ENCODE measurements at places on chromosomes 4 and X.

DNA sequence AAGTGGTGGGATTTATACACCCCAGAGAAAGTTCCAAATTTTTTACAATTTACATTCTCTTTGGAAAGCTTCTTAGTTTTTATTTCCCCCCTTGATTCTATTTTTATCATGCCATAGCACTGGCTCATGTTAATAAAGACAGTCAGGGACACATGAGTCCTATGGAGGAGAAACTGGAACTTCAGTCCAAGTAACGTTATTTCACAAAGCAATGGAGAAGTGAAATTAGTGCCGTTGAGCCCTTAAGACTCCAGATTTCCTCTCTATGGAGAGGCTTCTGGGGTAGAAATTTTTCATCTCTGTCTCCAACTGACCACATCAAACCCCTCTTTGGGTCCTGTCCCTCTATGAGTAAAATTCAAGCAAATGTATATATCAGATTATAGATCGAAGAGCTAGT lies 12.8 kb upstream of the TASL start:
- DNase-seq = no peak

DNA sequence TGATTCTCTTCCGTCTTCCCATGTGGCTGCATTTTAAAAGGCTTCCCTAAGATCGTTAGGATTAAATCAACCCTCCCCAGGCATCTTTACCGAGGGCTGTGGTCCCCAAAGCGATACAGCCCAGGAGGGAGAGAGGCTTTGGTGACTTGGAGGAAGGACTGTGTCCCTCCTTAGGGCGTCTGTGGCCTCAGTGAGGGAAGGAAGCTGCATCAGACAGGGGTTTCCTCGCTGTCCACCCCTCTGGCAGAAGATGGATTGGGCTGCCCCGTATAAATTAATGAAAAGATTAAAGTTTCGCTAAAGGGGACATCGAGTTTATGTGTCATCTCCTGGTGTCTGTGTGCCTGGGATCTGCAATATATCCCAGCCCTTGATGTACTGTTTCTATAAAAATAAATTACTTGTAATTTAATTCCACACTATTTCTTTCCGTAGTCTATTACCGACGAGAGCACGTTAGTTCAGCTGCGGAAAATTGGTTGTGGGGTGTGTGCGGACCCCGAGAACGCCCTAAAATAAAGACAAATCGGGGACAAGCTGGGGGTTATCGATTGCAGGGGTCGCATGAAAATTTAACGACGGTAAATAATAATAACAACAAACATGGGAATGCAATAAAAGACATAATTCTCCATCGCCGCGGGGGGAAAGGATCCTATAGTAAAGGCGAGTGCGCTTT lies 6.5 kb downstream of the SHOX start:
- DNase-seq = no peak

DNA sequence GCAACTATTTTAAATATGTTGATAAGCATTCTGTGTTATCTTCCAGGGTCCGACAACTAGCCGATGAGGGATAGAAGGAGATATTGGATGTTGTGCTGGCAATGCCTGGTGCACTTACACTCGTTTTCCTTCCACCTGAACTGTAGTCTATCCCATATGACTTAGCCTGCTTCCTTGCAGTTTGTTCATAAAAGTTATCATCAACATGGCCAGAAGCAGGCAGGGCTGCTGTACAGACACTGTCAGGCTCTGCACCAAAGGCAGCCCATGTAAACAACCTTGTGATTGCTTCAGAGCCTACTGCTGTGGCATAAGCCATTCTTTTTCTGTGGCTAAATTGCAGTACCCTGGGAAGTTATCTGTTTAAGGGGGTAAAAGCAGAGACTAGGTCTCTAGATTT lies 1.6 kb downstream of the MAPK10 start:
- DNase-seq = no peak

DNA sequence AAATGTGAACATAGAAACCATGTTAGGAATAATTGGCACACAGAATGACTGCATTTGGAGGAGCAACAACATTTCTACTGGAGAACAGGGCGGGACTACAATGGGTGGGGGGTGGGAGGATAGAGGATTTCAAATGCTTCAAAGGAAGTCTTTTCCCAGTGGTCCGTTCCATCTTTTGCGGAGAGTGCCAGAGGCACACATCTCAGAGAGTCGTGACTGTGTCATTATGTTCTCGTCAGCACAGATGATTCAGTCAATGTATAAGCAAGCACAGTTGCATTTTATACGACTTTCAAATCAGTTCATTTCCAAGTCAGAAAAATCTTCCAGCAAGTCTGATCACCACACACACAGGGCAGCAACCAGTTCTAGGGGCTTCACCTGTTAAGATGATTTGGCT lies 22.7 kb upstream of the GPR50 start:
- no peak for DNase-seq

GRCh38 chr4:118557298-118557851 lies 127.8 kb upstream of the METTL14 start:
- DNase-seq = peak; percentile 49

- no peak for DNase-seq
Observed at GRCh38 chr4:174926958-174927357, 8.8 kb downstream of the ADAM29 start.

DNA sequence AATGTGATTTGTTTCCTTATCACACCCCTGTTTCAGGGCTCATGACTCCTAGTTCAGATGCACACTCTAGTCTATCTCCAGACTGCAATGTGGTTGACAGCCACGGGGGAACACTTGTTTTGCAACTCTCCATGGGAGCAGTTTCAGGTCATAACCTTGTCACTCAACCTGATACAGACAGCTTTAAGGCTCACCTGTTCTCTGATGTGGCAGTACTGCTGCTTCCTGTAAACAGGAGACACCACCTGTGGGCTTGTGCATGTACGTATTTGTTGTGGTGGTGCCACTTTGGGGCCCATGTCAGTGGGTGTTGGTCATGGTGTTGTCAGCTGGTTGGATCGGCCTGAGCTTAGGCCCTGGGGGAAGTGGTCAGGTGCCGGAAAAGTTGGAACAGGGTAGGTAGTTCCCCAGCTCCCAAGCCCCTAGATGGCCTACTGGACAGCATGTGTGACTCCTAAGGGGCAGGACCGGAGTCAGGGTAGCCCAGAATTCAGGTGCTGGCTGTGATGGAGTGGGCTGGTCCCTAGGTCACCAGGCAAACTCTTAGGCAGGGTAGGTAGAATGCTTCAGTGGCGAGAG lies 46.2 kb downstream of the FAM9B start:
- no peak for DNase-seq

DNA sequence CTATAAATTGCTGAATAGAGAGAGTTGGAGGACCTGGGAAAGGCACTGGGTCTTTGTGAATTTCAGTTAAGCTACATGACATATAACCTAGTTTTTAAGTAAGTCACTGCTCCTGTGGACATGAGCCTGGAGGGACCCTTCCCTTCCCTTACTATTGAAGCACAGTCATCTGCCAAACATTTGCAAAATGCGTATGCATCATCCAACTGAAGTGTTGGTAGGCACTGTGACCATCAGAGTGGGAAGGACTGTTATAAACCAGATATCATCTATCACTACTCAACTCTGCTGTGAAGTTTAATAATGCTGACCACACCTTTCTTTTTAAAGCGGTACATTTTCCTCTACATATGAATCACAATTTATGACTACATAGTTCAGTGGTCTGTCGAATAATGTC lies 5.2 kb downstream of the GABRA3 start:
- no peak for DNase-seq

GRCh38 chrX:1403228-1403627 lies 11.3 kb upstream of the SLC25A6 start:
- DNase-seq = no peak

DNA sequence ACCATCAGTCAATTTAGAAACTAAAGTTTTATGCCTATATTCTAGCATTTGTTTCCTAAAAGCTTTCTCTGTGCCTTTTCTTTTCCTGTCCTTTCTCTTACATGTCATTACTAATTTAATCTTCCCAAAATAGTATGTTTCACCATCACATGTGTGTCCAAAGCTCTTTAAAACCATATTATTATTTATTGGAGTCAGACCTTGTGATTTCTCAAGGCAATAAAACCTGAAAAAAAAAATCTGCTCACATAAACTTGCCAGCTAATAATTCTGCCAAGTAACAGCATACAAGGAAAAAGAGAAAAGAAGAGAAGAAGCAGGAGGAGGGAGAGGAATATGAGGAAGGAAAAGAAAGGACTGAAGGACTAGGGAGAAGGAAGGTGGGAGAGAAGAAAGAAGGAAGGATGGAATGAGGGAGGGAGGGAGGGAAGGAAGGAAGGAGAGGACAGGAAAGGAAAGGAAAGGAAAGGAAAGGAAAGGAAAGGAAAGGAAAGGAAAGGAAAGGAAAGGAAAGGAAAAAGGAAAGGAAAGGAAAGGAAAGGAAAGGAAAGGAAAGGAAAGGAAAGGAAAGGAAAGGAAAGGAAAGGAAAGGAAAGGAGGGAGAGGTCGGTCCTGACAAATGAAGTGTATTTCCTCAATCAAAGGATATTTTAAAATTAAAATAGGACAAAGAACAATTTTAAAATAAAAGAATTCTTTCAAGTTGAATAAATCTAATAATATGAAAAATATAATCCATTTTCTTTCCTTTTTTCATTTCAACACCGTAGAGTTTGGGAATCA lies 57.4 kb downstream of the ANTXR2 start:
- DNase-seq = no peak

- DNase-seq = no peak
Observed at GRCh38 chr4:143246977-143247376, 62.3 kb downstream of the USP38 start.

DNA sequence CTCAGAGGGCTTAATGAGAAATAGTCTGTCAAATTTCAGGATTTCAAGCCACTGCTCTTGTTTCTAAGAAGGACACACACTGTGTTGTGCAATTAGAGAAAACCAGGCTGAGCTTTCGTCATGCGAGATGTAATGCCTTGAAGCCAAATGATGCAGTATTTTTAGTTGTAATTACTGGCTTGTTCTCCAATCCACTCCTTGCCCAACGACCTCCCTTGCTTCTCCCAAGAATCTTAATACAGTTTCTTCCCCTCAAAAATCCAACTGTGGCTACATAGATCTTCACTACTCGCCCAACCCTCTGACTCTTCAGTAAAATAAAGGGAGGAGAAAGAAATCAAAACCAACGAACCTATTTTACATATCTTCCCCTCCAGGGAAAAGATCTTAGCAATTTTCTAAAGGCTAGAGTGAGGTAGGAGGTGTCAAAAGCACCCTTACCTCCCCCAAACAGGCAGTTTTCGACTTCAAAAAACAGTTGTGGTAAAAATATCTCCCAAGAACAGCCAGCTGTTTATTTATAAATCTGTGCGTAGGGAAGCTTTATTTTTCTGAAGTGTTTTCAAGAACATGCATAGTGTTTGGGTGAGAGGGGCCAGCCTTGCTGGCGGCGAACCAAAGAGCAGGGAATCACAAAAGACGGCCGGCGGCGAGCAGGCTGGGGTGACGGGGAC lies 68.7 kb downstream of the MGST2 start:
- no peak for DNase-seq

- no peak for DNase-seq
Observed at GRCh38 chr4:11546391-11547175, 117.9 kb upstream of the HS3ST1 start.

- no peak for DNase-seq
Observed at GRCh38 chr4:82415922-82416365, 14.3 kb downstream of the HNRNPDL start.

GRCh38 chr4:127007305-127007704 lies 625.5 kb upstream of the INTU start:
- DNase-seq = no peak

- no peak for DNase-seq
Observed at GRCh38 chr4:60648774-60649173, 551.4 kb upstream of the ADGRL3 start.

- DNase-seq = no peak
Observed at GRCh38 chrX:18410038-18410437, 15.4 kb upstream of the CDKL5 start.

- DNase-seq = no peak
Observed at GRCh38 chr4:129788486-129788885, 692.5 kb downstream of the C4orf33 start.

- DNase-seq = no peak
Observed at GRCh38 chr4:1075225-1075624, 38.1 kb downstream of the RNF212 start.

GRCh38 chr4:66691101-66691500 lies 854.2 kb downstream of the CENPC start:
- no peak for DNase-seq

- no peak for DNase-seq
Observed at GRCh38 chrX:11535156-11535919, 130.4 kb downstream of the ARHGAP6 start.

DNA sequence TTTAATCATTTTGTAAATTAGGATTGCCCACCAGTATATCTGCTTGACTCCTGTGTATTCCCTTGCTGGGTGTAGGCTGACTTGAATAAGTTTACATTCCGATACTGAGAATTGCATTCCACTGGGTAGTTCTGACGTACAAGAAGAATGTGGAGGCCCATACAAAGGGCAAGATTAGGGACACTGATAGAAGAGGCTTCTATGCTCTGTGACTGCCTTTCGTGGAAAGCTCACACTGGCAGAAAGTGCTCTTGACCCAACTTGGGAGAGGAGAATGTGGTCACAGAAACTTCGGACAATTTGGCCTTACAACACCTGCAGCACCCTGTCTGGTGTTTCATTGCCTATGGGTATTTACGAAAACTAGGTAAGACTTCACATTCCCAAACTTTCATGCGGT lies 126.3 kb downstream of the RAPGEF2 start:
- DNase-seq = peak; percentile 19

DNA sequence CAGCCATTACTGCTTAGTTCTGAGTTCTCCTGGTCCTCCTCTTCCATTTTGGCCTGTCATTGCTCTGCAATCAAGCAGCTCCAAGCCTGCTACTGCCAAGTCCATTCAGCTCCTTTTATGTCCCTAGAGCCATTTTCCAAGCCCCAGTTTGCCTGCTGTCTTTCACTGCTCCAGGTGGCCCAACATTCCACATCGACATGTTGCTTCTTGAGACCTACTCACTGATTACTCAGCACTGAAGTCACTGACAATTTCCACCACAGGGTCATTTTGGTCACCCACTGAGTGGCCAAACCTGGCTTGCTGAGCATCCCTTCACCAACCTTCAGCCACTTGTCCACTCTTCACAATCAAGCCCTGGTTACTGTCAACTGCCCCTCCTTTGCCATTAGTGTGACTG lies 27.2 kb downstream of the LRIT3 start:
- DNase-seq = no peak

DNA sequence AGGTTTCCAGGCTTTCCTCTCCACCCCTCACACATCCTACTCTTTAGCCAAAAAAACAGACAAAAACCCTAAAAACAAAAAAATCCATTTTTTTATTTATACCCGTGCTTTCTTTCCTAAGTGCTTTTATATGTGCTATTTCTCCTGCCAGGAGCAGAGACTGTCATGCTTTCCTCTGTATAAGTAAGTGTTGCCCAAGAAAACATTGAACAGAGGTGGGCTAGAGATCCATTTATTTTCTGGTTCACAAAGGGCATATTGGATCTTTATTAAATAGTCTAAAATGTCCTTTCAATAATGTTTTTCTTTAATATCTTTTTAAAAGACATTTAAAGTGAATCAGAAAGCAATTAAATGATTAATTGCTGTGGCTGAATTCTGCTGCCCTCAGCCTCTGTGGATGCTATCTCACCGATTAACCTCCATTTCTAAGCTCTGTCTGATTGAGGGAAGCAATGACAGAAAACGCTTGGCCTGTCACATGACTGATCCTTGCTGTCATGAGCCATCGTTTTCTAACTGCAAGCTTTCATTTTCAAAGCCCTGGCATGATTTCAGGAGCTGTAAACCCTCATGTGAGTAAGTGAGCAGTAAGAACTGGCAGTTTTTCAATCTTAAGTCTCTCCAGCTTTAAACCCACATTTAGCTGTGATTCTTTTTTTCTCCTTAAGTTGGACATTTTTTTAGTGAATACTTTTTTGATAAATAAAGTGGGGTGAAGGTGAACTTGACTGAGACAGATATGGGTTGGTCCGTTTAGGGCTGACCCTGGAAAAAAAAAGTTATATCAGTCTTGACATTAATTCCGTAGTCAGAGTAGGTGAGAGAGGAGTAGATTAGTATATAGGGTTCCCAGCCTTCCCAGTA lies 180.7 kb upstream of the PGRMC2 start:
- DNase-seq = peak; percentile 78
